AG08395 (cell line): ENCODE measurements at places on chromosomes 12 and 14.
A peak's percentile ranks its signal among the peaks of the same experiment; 100 is the strongest.

GRCh38 chr12:49867570-49868341 lies 24.9 kb upstream of the BCDIN3D start:
- DNase-seq, result no peak

- DNase-seq, result no peak
These were observed 68.2 kb downstream of the USP15 start for GRCh38 chr12:62328296-62328921.

- DNase-seq, result peak; percentile 46
These were observed 31.2 kb downstream of the TMCC3 start for GRCh38 chr12:94618995-94619695.

- DNase-seq, result no peak
These were observed 6.7 kb upstream of the CDKL1 start for GRCh38 chr14:50403419-50403818.

- DNase-seq, result no peak
These were observed 155.1 kb downstream of the SYT1 start for GRCh38 chr12:79019672-79020071.

DNA sequence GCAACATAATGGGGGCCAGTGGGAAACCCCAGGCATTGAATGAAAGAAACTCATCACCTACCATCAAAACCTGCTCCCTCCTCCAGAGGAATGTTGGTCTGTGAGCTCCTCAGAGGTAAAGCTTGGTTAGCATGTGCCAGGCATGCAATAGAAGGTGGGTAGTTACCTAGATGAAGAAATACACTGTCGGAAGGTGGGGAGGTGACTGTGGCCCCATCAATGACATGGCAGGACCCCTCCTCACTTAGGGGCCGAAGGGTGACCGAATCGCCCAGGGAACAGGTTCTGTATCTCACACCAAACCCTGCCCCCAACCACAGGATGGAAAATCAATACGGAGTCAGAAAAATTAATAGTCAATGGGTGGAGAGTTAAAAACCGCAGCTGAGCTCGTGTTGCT lies 135.6 kb downstream of the BCL11B start:
- DNase-seq, result no peak

DNA sequence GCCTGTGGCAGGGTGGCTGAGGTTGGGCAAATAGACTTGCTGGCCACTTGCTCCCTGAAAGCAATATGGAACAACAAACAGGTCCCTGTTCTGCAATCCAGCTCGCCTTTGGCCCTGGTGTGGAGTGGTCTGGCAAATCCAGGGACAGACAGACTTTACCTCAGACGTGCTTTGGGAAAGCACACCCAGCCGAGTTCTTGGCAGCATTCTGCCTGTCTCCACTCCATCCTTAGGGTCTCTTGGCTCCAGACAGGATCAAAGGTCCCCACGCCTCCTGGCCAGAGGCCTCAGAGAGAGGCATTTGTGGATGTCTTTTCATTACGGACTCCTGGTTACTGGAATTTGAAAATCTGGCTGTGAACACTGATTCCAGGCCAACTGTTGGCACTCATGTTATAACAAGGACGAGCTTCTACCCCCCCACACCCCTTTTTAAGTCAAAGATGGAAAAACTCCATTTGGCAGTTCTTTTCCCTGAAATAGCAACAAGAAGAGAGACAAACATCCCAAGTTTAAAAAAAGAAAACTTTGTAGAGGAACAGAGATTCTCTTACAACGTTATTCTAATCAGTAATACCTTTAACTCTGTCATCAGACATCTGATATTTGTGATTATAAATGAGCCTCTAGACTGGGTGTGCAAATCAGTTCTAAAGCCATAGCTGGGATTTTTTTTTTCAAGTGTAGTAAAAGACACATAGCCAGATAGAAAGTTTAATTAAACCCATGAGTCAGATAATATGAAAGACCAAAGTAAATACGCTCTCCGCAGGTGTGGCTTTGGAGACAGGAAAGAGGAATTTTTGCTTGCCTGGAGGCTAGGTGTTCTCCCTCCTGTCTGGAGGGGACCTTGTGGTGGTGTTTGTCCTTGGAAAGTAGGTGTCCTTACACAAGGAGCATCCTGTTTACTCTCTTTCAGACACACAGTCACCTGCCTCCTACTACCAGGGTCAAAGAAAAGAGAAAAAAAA lies 60.7 kb downstream of the GALNT8 start:
- DNase-seq, result no peak

DNA sequence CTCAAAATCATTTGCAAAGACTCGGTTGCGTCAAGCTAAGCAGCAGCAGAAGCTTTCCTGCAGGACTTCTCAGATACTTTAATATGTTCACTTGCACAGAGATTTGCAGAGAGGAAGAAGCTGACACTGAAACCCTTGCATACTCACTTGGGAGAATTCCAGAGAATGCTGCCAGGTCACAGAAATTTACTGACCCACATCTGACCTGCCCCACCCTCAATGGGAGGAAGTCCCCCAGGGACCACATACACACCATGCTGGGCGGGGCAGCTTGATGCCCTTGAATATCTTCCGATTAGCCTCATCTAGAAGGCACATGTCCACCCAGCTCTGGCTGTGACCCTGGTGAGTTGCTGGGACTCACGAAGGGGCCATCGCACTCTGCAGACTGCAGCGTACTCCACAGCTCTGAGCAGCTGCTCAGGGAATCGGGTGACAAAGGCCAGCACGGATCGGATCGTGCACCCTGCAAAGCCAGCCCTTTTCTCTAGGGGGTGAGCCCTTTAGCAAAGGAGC lies 83.2 kb downstream of the ITPK1 start:
- DNase-seq, result peak; percentile 58

DNA sequence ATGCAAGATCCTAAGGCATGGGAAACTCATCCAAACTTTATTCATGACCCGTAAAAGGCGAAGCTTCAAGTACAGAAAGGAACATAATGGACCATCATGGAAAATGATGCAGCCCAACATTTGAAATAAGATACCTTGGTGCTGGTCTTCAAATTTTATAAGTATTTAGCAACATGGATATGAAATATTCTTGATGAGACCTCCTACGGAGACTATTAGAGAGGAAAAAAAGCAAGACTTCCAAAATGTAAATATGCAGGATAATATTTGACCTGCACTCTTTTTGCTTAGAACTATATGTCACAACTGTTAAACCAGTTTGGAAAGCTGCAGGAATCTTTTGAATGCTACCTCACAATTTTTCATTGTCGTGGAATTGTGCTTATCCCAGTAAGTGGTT lies 168.8 kb upstream of the ARID2 start:
- DNase-seq, result no peak

DNA sequence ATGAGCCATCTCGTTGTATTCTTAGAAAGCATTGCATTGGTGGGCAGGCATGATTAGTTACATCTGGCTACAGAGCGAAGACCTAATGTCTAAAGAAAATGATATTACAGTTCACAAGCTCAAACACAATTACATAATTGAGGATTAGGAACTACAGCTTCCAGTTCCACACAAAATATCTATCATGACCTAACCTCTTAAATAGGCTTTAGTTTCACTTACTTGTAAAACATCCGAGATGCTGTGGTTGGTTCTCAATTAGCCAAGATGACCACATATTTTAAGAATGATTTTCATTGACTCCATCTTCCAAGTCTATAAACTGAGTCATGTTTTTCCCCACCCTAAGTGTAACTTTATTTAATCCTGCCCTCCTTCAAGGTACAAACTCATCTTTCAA lies 69.5 kb downstream of the LRIG3 start:
- DNase-seq, result peak; percentile 35

GRCh38 chr14:77142005-77142800 lies 612 bp upstream of the ZDHHC22 start:
- DNase-seq, result no peak

- DNase-seq, result no peak
These were observed 599.3 kb downstream of the SLC6A15 start for GRCh38 chr12:84313323-84313675.

DNA sequence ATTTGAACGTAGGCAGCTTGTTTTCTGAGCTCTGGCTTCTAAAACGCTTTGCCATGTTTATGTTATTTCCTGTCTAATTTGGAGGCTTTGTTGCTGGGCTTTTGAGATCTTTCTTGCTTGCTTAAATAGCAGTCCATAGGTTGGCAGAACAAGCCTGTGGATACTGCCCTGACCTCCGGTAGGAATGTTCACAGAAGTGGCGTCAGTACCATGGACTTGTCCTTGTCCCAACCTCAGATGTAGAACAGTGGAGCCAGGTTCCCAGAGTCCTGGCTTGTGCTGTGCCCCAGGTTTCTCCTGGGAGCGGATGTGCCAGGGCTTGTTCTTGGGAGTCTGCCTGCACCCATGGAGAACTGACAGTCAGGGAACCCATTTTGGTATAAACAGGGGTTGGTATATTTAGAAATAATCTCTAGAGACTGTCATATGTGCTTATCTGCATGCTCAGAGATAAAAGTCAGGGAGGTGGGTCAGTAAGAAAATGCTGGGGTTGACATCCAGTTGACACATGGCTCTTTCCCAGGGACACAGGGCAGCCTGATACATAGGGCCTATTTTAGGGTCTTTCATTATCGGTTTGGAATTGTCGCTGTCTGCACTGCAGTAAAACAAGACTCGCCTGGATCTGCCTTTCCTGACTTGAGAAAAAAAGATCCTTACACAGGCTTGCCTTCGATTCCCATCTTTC lies 22.9 kb downstream of the CACNA1C start:
- DNase-seq, result no peak

- no peak for DNase-seq
These were observed 52.6 kb downstream of the ZNF664 start for GRCh38 chr12:124025661-124026060.

DNA sequence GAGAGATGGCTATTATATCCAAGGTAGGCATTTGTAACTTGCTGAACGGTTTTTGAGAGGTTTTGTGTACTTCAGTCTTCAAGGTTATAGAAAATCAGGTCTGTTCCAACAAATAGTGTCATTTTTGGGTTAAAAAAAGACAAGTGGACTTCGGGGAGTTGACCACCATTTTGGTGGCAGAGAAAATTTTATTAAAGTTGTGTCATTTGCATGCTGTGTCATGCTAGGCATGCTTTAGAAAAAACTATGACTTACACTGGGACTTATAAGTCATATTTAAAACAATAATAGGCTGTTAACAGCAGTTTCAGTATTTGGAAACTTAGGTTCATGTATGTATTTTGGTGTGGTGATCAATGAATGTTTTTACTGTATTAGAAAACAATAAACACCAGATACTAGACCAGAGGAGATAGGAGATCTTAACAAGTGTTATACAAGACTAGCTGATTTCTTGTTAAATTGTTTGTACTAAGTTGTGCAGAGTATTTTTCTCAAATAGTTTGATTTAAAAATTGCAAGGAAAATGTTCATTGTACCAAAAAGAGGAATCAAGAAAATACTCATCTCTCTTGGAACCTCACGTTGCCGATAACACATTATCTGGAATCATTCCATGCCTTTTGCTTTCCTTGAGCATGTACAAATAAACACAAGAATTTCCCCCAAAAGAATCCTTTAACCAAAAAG lies 1.4 kb downstream of the RAN start:
- DNase-seq, result no peak

DNA sequence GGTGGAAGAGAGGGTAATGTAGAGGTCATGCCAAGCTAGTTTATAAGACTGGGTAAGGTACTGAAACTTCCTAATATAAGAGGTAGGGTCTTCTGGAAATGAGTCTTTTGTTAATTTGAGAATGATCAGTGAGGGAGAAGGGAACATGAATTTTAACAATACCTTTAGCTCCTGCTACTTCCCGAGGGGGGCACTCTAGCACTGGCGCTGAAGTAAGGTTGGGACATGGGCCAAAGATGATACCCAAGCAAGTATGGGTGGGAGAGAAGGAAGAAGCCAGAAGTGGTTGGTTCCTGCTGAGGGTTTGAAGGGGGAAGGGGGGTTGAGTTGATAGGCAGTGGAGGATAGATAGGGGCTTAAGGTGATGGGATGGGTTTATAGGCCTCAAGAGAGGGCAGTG lies 32.3 kb upstream of the RNASE1 start:
- DNase-seq, result no peak

- no peak for DNase-seq
These were observed 20.5 kb downstream of the IRF2BPL start for GRCh38 chr14:77007975-77008421.

DNA sequence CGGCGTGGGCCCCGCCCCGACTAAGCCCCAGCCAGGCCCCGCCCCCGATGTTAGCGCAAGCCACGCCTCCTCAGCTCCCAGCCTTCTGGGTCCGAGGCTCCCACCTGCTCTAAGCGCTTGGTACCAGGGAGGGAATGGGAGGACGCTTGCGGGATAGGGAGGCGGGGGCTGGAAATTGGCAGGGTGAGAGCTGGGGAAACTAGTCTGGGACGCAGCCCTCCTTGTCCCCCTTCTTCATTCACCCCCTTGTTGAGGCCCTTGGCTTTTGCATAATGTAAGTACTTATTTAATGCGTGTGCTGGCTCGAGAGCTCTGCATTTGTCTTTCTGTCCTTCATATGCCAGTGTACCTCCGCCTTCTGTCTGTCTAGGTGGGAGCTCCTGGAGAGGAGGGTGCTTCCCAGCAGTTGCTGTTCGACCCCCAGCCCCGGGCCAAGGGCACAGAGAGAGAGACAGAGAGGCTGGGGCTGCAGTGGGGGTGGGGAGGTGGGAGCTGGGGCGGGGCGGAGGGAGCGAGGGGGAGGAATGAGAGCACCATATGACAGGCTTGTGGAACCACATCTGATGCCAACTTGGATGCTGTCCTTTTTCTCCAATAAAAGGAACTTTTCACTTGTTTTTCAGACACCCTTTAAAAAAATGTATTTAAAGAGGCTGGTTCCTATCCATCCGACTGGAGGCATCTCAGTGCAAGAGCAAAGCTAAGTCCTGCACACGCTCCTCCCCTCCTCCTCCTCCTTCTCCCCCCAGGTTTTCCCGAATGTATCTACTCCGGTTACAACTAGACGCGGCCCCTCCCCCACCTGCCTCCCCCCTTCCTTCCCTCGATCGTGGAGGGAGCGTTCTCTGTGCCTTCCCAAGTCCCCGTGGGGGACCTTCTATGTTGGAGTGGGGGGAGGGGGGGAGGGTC lies 25.6 kb upstream of the MAP1LC3B2 start:
- peak; percentile 79 for DNase-seq

DNA sequence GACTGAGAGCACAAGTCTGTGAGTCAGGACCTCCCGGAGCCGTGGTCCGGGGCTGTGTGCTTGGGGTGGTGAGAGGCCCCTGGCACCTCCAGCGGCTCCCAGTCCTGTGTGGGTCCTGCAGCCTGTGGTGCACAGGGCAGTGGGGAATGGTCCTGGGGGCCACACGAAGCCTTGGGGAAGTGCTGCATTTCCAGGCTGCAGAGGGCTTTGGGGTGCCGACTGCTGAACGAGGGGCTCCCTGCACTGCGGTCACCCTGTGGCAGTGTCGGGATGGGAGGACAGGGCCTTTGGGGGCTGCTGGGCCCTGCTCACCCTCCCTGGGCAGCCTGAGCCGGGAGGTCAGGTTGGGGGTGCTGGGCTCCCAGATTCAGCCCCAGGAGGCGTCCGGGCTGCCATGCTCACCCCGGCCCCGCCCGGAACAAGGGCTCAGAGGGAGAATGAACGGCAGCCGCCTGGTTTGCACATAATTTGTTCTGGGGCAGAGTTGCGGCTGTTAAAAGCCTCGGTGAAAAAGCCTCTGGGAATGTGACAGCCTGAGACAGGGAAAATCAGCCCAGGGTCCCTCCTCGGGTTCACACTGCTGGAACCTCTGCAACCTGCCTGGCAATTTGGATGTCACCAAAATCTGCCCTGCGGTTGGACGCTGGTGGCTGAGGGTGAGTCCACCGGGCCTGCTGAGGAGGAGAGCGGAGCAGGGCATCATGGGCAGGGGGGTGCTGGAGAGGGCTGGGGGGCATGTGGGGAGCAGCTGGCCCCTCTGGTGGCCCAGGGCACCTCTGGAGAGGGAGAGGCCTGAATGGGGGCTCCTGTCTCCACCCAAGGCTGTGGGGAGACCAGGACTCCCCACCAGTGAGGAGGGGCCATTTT lies 109.2 kb downstream of the KIF26A start:
- DNase-seq, result no peak

GRCh38 chr12:92064422-92064821 lies 81.2 kb downstream of the BTG1 start:
- DNase-seq, result no peak

GRCh38 chr14:26856876-26857518 lies 259.2 kb upstream of the NOVA1 start:
- DNase-seq, result no peak
